HEK293T (cell line): ENCODE measurements at places on chromosomes 16 and 17.

DNA sequence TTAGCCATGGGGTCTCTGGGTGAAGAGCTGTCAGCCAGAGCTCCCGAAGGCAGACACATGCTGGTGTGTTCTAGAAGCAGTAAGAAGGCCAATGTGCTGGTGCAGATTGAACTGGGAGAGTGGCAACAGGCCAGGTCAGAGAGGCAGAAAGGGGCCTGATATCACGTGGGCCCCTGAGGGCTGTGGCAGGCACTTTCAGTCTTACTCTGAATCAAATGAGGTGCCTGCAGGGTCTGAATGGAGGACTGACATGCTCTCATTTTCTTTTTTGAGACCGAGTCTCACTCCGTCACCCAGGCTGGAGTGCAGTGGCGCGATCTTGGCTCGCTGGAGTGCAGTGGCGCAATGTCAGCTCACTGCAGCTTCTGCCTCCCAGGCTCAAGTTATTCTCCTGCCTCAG lies 293.8 kb downstream of the ABCC12 start:
- no peak for DNase-seq

DNA sequence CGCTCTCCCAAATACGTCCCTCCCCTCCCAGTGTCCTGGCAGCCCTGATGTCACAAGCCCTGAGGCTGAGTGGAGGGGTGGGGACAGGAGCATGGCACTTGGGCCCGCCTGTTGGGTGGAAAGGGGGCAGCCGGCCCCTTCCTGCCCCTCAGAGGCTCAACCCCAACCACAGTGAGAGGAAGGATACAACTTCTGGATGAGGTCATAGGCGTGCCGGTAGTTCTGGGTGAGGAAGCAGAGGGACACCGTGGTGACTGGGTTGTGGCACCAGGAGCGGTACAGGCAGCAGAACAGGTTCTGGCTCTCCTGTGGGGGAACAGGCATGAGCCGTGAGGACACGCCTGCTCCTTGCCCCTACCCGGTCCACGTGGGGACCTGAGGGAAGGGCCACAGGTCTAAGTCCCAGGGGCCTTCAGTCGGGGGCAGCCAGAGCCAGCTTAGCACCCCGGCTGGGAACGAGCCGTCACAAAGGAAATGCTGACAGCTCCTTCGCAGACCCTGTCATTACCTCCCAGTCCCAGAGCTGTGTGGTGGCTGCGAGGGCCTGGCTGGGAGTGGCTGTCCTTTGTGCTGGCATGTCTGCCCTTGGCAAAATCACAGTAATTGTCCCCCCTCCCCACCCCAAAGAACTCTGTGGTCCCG lies 11.2 kb upstream of the MTSS2 start:
- no peak for DNase-seq

DNA sequence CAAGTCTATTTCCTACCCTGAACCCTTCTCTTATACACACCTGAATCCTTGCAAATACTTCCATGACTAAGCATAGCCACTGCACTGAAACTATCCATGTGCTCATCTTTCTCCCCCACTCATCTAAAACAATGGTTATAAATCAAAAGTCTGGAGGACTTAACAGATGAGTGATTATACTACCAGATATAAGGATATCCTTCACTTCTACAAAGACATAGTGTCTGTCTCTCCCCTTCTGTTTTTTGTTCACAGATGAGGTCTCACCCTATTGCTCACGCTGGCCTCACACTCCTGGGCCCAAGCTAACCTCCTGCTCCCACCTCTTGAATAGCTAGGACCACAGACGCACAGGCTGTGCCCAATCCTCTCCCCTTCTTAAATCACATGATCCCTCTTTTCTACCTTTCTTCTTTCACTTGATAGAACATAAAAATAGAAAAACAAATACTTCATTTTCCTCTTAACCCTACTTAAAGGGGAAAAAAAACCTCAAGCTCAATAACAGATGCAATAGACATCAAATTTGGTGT lies 19.2 kb downstream of the CEP112 start:
- no peak for DNase-seq

GRCh38 chr16:8852534-8852933 lies 16.3 kb downstream of the CARHSP1 start:
- DNase-seq = no peak

DNA sequence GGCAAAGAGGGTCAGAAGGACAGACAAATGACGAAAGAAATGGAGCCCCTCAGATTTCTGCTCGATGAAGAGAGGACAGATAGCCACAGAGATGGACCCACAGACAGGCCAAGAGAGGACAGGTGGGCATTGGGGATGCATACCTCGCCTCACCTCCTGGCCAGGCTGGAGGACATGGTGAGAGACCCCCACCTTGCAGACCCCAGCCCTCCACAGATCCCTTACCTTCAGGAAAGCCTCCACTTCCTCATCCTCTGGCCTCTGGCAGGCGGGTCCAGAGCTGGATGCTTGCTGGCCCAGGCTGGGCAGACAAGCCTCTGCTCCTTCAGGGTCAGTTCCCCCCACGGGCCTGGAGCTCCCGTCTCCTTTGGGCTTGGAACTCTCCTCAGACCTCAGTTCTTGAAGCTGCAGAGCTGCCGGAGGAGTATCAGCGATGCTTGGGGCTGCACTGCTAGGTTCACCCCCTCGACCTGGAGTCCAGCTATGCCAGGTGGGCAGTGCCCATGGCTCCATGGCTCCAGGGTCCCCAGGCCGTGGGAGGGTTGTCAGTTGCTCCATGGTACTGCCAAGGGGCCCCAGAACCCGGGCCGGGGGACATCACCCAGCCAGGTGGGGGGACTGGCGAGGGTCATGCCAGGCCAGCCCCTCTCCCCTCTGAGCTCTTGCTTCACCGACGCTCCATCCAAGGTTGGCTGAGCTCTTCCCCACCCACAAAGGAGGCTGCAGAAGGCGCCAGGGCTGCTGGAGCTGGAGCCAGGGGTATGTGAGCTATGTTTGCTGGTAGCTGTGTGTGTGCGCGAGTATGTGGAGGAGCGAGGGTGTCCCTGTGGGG lies 1.0 kb downstream of the TSPOAP1 start:
- DNase-seq = no peak

DNA sequence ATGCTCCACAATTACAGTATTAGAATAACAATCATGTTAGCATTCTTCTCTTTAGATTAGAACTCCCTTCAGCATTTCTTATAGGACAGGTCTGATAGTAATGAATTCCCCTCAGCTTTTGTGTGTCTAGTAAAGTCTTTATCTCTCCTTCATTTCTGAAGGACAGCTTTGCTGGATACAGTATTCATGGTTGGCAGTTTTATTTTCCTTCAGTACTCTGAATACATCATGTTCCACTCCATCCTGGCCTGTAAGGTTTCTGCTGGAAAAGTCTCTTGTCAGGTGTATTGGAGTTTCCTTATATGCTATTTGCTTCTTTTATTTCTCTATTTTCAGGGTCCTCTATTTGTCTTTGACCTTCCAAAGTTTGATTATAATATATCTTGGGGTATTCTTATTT lies 4.0 kb upstream of the ABCA10 start:
- DNase-seq = no peak

DNA sequence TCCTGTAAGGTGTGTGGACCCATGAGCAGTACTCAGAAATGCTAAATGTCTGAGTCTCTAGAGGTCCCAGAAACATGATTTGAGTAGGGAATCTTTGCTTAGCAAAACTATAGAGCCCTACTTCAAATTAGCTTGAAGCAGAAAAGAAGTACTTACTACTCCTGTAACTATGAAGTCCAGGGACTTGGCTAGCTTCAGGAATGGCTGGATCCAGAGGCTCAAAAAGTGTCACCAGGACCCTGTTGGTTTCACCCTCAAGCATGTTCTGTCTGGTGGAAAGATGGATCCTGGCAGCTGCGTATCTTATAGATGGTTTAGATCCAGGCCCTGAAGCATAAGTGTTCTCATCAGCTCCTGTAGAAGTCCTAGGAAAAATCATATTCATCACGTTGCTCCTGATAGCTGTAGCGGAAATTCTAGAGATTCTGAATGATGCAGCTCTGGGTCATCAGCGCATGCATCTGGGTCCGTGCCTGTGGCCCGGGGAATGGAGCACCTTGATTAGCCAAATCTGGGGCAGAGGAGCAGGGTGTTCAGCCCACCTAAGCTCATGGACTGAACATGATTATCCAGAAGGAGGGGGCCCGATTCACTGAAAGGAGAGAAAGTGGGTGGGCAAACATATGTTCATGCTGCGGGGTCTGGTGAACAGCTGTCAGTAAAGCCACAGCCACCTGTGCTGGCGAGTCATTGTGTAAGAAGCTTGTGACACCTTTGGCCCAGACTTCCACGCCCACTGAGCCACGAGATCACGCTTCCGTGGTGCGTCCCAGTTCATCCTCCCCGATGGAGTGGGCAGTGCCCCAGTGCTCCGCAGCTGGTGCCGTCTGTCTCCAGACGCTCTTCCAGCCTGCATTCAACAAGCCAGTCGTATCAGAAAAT lies 260.6 kb downstream of the CPPED1 start:
- no peak for DNase-seq

DNA sequence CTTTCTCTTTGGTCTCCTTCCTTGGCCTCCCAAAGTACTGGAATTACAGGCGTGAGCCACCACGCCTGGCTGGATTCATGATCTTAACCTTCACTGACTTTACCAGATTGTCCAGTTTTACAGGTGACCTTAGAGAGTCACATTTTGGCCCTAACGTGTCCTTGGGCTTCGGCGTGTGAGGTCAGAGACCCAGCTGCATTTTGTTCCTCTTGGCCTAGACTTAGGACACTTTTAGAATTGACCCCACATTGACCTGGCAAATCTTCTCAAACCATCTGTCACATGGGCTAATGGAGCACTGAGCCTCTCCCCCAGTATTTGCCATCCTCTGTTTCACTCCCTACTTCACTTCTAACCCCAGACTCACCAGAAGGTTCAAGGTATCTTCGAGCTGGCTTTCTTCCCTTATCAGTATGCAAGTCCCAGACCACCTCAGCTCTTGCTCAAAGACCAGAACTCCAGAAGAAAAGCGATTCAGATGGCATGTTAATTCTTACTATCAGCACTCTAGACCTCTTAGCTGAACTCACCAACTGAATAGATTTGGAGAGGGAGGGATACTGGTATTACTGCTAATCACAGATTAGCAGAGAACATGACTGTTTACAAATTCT lies 1.7 kb upstream of the CYTH1 start:
- no peak for DNase-seq

GRCh38 chr17:2157675-2158395 lies 102.9 kb downstream of the HIC1 start:
- no peak for DNase-seq

DNA sequence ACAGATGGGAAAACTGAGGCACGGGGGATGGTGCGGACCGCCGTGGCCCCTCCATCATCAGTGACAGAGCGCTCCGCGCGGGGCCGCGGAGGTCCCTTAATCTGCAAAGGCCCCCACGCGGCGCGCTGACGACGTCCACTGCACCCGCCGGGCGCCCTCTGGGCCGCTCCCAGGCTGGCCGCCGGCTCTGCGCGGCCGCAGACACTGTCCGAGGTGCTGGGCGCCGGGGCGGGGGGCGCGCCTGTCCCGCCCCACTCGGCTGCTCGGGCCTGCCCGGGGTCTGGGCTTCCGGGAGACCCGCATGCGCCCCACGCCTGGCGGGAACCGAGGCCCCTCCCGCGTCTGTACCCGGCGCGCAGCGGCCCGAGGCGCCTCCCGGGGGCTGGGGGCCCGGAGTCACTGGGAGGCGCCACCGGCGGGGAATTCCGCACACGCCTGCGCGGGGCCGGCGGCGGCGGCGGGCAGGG lies 550 bp upstream of the RNF213 start:
- peak; percentile 84 for DNase-seq

GRCh38 chr16:74496054-74496453 lies 74.8 kb upstream of the CLEC18B start:
- DNase-seq = no peak

DNA sequence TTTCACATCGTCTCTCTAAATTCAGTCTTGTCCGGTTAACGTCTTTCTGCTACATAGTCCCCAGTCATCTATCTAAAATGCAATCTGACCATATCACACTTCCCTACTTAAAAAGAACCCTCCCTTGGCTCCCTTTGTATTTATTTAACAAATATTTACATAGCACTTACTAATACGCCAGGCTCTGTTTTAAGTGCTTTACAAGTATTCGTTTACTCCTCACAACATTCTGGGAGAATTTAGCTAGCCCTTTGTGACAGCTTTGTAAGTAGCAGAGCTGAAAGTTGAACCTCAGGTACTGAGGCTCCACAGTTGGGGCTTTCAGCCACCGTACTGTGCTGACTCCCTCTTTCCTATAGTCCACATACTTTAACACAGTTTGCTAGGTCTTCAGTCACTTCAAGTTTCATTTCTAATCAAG lies 9.2 kb downstream of the PAFAH1B1 start:
- DNase-seq = no peak
